ENCODE measurements at places on chromosomes 6 and 20.

DNA sequence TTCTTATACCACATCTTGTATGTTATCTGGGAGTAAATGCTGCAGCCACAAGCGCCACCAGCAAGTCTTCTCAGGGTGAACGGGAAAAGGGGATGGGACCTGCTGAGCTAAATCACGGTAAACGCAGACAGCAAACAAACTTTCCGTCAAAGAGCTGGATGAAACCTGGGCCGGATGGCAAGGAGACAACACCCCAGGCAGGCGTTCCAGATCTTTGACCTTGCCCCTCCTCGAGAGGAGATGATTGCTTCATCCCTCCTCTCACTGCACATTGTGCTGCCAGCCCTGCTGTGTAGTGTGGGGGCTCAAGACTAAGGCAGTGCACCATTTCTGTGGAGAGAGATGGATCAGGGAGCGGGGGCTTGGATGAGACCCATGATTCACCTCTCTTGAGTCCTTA, 9.8 kb downstream of the RAET1E start:
- DNase-seq, result no peak

GRCh38 chr20:18359854-18360253, 71.5 kb downstream of the ZNF133 start:
- DNase-seq, result no peak

DNA sequence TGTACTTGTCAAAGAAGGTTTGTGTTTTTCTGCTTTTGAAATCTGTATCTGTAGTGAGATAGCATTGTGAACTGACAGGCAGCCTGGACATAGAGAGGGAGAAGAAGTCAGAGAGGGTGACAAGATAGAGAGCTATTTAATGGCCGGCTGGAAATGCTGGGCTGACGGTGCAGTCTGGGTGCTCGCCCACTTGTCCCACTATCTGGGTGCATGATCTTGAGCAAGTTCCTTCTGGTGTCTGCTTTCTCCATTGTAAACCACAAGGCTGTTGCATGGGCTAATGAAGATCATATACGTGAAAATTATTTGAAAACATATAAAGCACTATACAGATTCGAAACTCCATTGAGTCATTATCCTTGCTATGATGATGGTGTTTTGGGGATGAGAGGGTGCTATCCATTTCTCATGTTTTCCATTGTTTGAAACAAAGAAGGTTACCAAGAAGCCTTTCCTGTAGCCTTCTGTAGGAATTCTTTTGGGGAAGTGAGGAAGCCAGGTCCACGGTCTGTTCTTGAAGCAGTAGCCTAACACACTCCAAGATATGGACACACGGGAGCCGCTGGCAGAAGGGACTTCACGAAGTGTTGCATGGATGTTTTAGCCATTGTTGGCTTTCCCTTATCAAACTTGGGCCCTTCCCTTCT, 18.4 kb downstream of the CD83 start:
- DNase-seq, result peak; percentile 46

- DNase-seq, result peak; percentile 99
These were observed 67.0 kb downstream of the TNFRSF21 start for GRCh38 chr6:47242483-47243386.

DNA sequence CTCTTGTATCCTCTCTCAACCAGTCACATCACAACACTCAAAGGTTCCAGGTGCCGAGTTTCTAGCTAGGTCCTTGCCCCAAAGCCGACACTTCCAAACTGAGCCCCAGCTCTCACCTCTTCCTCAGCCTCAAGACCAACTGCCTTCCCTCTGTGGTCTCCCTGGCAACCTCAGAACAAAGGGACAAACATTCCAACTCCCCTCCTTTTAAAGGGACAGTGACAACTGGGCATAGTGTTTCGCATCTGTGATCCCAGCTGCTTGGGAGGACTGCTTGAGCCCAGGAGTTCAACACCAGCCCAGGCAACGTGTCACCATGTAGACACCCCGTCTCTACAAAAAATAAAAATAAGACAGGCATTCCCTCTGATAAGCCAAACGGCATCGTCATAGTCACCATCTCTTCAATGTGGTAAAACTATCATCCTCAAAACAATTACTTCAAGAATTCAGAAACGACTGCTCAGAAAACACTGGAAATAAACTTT, 11.3 kb downstream of the DIDO1 start:
- peak; percentile 52 for DNase-seq

All from NB4 (cell line).